Right renal pelvis (tissue), 4 donors: ENCODE measurements at places on chromosomes 3 and 15.

- no peak for DNase-seq
These were observed 351.4 kb upstream of the KCNMB2 start for GRCh38 chr3:178184833-178185232.

- no peak for DNase-seq
These were observed 228.8 kb upstream of the LYSMD4 start for GRCh38 chr15:99962006-99962561.

DNA sequence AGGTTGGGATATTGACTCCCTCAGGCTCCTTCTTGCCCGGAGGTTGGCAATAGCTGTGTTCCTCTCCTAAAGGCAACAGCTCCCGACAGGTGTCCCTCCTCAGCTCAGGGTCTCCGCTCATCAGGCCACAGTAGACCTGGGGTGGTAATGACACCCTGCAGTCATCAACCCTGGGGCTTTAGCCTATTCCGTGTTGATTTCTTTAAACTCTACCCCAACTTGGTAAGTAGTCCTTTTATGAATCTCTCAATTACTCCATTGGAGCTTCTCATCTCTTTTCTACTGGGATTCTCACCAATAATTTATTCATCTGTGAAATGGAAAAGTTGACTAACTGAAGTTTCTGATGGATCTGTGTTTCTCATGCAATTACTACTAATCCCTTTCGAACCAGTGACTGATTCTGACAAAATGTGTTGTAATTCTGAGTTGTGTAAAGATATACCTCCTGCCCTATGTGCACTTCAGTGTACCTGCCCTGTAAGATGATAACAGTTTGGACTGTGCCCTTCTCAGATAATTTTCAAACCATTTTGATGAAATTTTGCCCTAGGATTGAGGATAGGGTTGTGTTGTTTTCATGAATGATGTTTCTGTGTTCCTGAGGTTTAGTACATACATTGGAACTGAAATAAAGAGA, 89.7 kb downstream of the RPL39L start:
- no peak for DNase-seq

DNA sequence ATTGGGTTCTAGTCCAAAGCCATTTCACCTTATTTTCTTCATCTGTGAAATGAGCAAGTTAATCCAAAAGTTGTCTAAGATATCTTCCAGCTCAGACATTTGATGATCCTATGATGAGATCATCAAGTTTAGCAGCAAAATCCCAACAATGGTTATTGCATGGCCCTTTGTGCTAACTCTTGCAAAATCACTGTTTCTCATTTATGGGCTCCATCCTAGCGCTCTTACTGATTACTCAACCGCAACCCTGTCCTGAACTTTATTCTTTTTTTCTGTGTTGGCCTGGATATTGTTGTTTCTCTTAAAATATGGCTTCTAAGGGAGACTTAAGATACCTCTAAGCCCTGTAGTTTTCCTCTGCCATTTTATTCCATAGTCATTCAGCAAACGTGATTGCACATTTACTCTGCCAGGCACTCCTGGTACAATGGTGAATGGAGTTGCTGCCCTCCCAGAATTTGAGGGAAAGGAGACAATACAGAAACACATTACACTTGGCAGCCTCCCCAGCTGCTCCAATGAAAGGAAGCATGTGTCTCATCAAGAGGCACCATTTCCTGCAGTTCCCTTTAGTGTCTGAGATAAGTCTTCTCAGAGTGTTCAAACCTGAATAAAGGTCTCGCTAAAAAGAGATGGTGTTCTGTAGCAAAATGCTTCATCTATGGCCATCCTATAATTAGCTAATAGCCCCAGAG, 4.4 kb downstream of the GXYLT2 start:
- DNase-seq: no peak

DNA sequence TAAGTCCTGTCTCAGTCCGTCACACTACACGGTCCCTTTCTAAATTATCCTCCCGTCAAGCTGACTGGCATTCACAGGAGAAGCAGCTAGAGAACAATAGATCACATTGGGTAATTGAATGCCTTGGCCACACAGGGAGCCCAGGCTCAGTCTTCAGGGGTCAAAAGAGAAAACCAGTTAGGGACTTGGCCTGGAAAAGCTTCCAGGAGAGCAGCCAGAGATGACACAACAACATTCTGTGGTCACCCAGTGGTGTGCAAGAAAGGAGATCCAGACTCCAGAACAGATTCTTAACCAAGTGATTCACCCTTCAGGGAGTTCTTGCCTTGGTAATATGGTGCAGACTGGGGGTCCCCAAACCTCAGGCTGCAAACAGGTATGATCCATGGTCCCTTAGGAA, 15.9 kb downstream of the ARHGAP31 start:
- DNase-seq: no peak

- no peak for DNase-seq
These were observed 3.1 kb upstream of the CFAP20DC start for GRCh38 chr3:59052803-59053411.

DNA sequence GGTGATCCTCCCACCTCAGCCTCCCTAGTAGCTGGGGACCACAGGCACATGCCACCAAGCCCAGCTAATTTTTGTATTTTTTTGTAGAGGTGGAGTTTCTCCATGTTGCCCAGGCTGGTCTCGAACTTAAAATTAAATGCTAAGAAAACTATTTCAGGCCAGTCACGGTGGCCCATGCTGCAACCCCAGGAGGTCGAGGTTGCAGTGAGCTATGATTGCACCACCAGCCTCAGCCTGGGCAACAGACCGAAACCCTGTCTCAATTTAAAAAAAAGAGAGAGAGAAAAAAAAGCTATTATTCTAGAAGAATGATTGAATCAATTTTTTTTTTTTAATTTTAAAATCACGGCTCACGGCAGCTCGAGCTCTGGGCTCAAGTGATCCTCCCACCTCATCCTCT, 4.7 kb downstream of the SLC51A start:
- DNase-seq: no peak

- DNase-seq: no peak
These were observed 3.7 kb downstream of the ATG7 start for GRCh38 chr3:11275926-11276325.

- DNase-seq: no peak
These were observed 185.3 kb downstream of the LSAMP start for GRCh38 chr3:116259984-116260383.

- no peak for DNase-seq
These were observed 5.9 kb downstream of the HCN4 start for GRCh38 chr15:73362900-73363299.

DNA sequence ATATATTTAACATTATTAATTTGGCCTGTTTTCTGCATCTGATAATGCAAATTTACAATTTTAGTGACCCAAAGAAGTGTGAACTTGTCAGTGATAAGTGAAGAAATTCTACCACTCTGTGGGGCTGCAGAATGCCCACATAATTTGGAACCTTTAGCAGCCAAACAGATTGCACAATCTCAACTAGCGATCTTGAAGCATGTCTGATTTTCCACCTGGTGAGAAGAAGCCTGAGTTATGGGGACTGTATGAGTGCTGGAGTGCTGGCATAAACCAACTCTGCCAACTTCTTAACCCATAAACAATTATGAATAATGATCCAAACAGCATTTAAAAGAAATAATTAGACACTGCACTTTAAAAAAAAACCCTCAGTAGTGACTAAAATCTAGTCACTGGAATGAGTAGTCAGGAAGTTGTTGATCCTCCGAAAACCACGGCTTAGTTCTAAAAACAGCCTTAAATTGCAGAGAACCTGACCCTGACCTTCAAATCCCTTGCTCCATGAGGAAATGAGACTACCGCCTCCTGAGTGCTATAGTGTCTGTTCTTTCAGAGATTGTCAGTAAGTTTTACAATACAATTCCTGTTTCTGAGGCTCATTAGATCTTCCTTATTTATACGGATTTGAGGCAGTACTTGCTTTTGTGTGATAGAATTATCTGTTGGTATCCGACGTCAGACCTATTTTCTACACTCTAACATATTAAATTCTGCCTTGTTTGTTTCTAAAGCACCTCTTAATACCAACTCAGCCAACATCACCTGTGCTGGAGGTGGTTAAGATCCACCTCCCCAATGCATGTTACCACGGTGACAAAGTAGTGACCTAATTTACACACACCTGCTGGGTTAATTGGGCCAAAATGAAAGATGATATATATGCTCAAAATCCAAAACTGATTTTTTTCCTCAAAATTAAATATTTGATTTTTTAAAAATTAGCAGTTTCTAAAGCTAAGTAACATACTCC, 267.7 kb downstream of the ZBTB20 start:
- DNase-seq: no peak

- DNase-seq: no peak
These were observed 237.6 kb downstream of the LPP start for GRCh38 chr3:188391592-188391991.

- DNase-seq: peak; percentile 6
These were observed 723.9 kb upstream of the ALCAM start for GRCh38 chr3:104642827-104643226.

DNA sequence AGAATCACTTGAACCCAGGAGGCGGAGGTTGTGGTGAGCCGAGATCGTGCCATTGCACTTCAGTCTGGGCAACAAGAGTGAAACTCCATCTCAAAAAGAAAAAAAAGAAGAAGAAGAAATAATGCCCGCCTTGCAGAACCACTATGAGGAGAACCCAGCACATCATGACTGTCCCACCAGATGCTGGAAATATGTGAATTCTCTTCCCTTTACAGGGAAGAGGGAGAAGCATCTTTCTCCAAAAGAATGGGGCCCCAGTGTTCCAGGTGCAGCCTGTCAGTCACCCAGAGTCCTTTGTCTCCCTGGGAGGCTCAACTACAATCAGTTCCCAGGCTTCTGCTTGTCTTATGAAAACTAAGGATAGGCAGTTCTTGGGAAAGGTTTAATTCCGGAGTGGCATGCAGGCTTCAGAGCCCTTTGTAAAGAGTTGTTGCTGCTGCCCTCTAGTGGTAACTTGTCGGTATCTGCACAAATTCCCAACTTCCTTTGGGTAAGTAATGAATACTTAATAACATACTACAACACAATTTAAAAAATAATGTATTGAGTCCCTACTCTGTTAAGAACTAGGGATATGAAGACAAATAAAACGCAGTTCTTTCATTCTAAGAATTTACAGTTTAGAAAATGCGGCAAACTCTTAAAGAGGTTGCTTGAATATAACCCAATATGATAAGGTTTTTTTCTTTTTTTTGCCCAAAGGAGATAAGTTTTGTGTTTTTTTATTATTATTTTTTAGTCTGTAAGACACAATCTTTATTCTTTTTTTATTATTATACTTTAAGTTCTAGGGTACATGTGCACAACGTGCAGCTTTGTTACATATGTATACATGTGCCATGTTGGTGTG, 18.6 kb upstream of the TICRR start:
- DNase-seq: peak; percentile 63

- no peak for DNase-seq
These were observed 545.7 kb downstream of the TBL1XR1 start for GRCh38 chr3:176651622-176652021.
